ENCODE measurements at places on chromosomes 16 and 17.

DNA sequence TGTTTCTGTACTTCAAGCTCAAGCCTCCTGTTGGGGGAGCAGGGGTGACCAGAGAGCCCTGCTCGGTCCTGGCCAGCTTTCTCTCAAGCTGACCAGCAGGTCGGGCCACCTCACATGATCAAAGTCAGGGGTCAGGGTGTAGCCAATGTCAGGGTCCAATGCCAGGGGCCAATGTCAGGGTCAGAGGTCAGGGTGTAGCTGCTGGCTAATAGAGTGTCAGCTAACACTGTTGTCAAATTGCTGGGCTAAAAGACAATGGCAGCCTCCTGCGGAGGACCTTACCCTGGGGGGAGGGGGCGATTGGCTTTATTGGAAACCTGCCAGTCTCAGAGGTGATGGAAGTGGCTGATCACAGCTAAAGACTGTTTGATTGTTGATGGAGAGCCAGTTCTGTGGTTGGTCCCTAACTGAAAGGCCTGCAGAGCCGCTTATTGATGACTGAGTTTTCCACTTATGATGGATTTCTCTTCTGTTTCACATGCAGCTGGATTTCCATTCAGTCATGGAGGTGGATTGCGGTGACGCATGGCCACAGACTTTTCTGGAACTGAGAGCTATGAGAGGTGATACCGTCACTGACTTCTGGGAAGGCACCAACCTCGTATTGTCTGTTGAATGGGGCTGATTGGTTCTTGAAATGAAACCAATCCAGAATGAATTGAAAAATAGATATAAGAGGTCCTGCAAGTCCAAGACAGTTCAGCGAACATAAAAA, 97.4 kb upstream of the ZFHX3 start:
- H3K27me3 ChIP-seq, result peaks cover 13% of the 10 kb centered on the region
- H3K36me3 ChIP-seq, result no peaks in the 10 kb centered on the region
- no peak overlapping the region for H3K27ac ChIP-seq
- no peak overlapping the region for H3K4me3 ChIP-seq
- no peaks in the 10 kb centered on the region for H3K4me1 ChIP-seq

DNA sequence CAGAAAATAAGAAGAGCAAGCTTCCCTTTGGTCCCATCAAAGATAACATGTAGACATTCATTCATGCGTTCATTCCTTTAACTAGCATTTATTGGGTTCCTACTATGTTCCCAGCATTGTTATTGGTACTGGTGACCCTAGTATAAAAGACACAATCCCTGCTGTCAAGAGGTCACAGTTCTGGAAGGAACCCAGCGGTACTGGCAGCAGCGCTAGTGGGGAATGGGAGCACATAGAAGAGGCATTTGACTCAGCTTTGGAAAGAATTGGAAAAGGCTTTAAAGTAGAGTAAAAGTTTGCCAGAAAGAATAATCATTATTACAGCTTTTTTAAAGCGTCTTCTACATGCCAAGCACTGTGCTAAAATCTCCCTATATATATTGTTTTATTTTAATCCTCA, 41.7 kb upstream of the NF1 start:
- H3K27ac ChIP-seq, result no peak overlapping the region
- H3K36me3 ChIP-seq, result peaks cover 6% of the 10 kb centered on the region
- H3K4me1 ChIP-seq, result peaks cover 9% of the 10 kb centered on the region
- no peaks in the 10 kb centered on the region for H3K27me3 ChIP-seq
- H3K4me3 ChIP-seq, result no peak overlapping the region
- no peak for DNase-seq

GRCh38 chr16:1272453-1273198, 16.8 kb downstream of the TPSD1 start:
- no peak for DNase-seq
- peaks cover 3% of the 10 kb centered on the region for H3K36me3 ChIP-seq
- H3K4me3 ChIP-seq, result no peak overlapping the region
- no peak overlapping the region for H3K27ac ChIP-seq
- peaks cover 34% of the 10 kb centered on the region for H3K27me3 ChIP-seq
- peaks cover 3% of the 10 kb centered on the region for H3K4me1 ChIP-seq

- DNase-seq, result no peak
- no peak overlapping the region for H3K4me3 ChIP-seq
- H3K4me1 ChIP-seq, result no peaks in the 10 kb centered on the region
- no peak overlapping the region for H3K27ac ChIP-seq
Observed at GRCh38 chr17:72470121-72470705, 349.4 kb downstream of the SOX9 start.

DNA sequence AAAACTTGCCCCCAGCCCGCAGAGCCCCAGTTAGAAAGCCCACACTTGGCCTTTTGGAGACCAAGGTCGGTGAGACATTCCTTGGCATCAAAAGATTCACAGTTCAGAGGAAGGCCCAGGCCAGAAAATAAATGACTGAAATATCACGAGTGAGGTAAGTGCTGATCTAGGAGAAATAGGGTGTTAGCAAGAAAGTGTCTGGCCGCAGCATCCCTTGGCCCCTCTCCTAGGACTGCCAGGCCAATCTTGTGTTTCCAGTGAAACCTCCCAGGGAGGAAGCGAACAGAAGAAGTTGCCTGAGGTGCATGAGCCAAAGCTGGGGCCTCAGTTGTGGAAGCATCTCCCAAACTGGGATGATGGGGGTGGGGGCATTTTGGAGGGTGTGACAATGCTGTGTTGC, 22.5 kb upstream of the NSMCE1 start:
- no peaks in the 10 kb centered on the region for H3K27me3 ChIP-seq
- DNase-seq, result no peak
- H3K4me3 ChIP-seq, result no peak overlapping the region
- H3K4me1 ChIP-seq, result peaks cover 17% of the 10 kb centered on the region

DNA sequence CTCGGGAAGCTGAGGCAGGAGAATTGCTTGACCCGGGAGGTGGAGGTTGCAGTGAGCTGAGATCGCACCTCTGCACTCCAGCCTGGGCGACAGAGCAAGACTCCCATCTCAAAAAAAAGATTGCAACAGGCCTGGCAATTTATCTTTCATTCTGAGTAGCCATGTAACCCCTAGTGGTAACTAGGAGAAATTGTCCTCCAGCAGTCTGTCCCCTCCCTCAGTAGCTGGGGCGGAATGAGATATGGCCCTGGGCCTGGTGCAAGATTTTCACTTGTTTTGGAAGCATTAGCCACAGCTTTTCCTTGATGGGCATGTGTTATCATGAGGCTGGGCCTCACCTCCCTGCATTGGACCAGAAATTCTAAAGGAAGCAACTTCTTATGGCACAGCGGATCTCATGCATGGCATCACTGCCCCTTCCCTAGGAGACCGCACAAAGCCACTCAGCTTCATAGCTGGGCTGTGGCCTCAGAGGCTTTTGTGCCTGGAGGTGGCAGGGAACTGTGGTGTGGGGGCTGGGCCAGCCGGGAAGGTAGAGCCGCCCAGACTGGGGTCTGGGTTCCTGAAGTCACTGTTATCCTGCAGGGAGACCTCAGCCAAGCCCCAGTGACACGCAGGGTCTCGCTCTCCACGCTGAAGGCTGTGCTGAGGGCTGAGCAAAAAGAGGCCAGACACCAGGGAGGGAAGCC, 13.4 kb downstream of the NATD1 start:
- no peak overlapping the region for H3K4me3 ChIP-seq
- no peak for DNase-seq
- no peaks in the 10 kb centered on the region for H3K36me3 ChIP-seq
- H3K27ac ChIP-seq, result no peak overlapping the region
- H3K4me1 ChIP-seq, result peaks cover 1% of the 10 kb centered on the region

GRCh38 chr17:28366605-28367004, 1.6 kb upstream of the SEBOX start:
- H3K4me3 ChIP-seq, result no peak overlapping the region
- H3K36me3 ChIP-seq, result no peaks in the 10 kb centered on the region
- no peaks in the 10 kb centered on the region for H3K27me3 ChIP-seq
- no peak overlapping the region for H3K27ac ChIP-seq
- H3K4me1 ChIP-seq, result peaks cover 3% of the 10 kb centered on the region

Data from T-helper 17 cell (primary cell).